ENCODE measurements at places on chromosomes 3 and 15.

- DNase-seq: no peak
Observed at GRCh38 chr3:127739347-127740135, 66.8 kb downstream of the ABTB1 start.

DNA sequence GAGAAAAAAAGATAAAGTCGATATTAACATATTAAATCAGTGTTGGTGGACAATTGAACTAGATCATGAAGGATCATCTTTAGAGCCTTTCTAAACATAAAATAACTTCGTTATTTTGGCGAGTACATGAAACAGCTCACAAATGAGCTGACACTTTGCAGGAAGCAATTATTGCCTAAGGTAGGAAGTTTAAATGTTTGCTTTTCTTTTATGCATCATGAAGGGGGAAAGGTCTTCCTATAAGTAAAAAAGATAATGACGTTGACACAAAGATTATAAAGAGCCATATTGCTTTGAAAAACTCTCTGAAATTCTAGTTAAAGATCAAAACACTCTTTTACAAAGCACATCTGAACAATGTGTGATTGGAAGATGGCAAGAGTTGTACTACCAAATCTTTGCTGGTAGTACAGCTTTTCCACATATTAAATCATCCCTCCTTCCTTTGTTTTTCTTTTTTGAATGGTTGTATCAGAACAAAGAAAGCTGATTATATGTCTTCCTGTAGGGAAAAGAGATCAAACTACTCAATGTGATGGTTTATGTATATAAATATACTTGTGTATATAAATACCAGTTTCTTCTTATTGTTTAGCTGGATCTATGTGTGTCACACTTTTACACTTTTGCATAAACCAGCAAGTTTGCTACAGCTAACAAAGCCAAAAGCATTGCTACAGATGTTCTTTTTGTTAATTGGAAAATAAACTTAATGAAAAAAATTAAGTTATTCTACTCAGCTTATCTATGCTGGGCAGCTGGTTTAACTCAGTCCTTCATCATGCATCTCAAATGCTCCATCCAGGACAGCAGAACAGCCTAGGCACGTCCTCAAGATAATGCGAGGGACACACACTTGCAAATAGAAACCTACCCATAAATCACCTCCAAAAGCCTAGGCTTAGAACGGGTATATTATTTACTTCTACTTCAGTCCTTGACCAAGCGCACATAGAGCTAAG lies 850.8 kb upstream of the ROBO1 start:
- no peak for DNase-seq

DNA sequence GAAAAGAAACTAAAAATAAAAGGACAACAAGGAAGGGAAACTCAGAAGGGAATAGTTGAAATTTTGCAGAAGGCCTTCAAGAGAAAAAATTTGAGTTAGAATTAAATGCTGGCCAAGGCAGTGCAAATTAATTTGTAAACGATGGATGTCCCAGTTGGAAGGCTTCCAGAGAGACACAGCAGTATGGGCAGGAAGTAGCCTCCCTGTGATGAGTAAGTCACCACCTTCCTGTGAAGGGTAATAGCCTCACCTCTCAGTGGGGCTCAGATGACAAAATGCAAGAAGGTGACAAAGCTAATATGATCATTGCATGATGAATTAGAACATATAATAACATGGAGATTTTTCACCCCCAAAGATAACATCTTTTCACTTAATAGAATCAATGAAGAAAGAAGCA lies 27.3 kb upstream of the TMCO5A start:
- DNase-seq: no peak

GRCh38 chr15:58077427-58077826 lies 11.9 kb upstream of the ALDH1A2 start:
- DNase-seq: no peak

GRCh38 chr3:81502236-81502635 lies 259.2 kb downstream of the GBE1 start:
- no peak for DNase-seq

DNA sequence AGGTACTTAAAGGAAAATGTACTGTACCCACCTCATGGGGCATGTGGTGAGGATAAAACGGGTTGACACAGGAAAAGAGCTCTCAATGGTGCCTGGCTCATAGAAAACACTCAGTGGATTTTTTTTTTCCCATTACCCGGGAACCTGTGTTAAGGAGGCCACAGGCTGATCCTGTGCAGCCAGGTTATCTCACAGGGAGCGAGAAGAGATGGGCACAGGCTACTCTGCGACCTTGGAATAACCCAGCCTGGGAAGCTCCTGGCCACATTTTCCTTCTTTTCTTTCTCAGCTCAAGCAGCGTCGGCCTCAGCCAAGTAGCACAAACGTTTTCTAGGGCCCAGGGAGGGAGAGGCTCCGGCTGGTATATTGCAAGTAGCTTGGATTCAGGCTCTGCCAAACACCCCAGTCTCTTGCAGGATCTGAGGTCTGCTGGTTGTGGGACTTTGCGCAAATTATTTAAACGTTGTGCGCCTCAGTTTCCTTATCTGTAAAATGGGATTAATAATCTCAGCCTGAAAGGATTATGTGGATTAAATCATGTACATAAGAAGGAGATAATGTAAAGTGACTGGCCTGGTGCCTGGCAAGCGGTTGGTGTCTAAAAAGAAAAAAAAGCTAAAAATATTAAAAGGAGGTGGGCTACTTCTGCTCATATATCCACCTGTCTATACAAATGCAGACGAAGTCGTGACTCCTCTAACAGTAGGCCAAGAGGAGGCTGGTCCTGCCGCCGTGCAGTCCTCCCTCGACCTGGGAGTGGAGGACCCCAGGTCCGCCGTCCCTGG lies 2.2 kb downstream of the FURIN start:
- no peak for DNase-seq

- no peak for DNase-seq
Observed at GRCh38 chr15:92900731-92901071, 577 bp downstream of the CHD2 start.

DNA sequence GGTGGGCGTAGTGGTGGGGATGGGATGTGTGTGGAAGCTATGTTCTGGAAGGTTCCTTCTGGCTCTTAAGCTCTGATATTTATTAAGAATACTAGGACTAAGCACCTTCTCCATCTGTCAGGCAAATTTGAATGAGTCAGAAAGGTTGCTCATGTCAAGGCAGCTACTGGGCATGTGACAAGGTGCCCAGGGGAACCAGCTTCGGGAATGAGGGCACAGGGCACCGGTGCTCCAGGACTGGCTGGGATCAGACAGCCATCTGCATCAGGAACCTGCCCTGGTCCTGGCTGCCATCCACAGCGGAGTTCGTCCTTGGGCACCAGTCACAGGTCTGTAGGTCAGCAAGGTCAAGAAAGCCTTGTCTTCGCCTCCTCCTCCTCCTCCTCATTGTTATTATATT lies 32.5 kb downstream of the CA12 start:
- DNase-seq: no peak

GRCh38 chr3:74033381-74033780 lies 408.6 kb upstream of the PDZRN3 start:
- no peak for DNase-seq

GRCh38 chr3:167761302-167761701 lies 25.8 kb downstream of the SERPINI1 start:
- DNase-seq: no peak

- DNase-seq: no peak
Observed at GRCh38 chr3:174023421-174023820, 625.9 kb downstream of the NLGN1 start.

DNA sequence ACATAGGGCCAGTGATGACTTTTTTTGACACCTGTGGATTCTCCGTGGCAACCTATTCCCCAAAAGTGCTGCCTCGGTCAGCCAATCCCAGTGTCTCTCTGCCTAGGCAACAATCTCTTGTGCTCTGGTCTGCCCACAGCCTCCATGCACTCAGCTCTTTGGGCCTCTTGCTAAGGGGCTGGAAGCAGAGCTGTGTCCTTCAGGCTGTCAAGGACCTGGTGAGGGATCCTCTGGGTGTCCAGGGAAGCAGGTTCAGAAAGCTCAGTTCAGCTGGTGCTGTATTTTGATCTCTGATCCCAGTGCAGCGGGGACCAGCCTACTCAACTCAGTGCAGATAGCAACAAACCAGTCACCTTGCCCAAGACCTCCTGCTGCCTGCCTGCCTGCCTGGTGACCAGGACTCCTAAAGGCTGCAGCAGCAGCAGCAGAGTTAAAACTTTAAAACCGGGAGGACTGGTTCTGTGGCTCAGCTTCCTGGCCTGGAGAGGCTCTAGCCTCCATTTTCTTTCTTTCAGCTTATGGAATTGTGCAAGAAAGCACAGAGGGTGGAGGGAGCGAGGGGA lies 6.2 kb downstream of the PAK6 start:
- no peak for DNase-seq
